ENCODE measurements at places on chromosomes 1 and 21. TPM values are rescaled to one million over a fixed set of nuclear protein-coding genes. Genes with fewer than 3 reads are reported as not detected.
A peak's percentile ranks its signal among the peaks of the same experiment; 100 is the strongest.

Gene ZNF593OS
- not detected for total RNA-seq

Gene LHX8
- total RNA-seq = not detected

Gene ZNF648
- total RNA-seq = not detected

Gene NUDT4B
- total RNA-seq = 0.56 TPM

Gene ADGRB2
- 0.18 TPM for total RNA-seq

Gene MYBPH
- not detected for total RNA-seq

DNA sequence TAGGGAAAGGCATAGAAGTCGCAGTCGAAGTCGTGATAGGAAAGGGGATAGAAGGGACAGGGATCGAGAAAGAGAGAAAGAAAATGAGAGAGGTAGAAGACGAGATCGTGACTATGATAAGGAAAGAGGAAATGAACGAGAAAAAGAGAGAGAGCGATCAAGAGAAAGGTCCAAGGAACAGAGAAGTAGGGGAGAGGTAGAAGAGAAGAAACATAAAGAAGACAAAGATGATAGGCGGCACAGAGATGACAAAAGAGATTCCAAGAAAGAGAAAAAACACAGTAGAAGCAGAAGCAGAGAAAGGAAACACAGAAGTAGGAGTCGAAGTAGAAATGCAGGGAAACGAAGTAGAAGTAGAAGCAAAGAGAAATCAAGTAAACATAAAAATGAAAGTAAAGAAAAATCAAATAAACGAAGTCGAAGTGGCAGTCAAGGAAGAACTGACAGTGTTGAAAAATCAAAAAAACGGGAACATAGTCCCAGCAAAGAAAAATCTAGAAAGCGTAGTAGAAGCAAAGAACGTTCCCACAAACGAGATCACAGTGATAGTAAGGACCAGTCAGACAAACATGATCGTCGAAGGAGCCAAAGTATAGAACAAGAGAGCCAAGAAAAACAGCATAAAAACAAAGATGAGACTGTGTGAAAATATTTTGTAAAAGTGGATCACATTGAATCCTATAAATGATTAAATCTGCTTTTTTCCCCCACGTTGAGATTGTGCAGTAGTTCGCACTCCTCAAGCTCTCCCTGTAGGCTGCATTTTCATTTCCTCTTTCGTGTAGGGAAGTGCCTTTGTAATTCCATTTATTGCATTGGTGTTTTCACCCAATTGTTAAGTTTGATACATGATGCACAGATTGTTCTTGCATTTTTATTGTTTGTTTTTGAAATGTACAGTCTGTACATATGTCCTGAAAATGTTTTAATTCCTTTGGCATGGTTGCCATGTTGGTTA, 7.5 kb downstream of the PRPF38B start:
- no peaks in the 10 kb centered on the region for H3K27me3 ChIP-seq
- H3K27ac ChIP-seq = peak overlapping the region; percentile 64
- DNase-seq = no peak
- H3K4me1 ChIP-seq = peaks cover 46% of the 10 kb centered on the region
- H3K4me3 ChIP-seq = peak overlapping the region; percentile 25

DNA sequence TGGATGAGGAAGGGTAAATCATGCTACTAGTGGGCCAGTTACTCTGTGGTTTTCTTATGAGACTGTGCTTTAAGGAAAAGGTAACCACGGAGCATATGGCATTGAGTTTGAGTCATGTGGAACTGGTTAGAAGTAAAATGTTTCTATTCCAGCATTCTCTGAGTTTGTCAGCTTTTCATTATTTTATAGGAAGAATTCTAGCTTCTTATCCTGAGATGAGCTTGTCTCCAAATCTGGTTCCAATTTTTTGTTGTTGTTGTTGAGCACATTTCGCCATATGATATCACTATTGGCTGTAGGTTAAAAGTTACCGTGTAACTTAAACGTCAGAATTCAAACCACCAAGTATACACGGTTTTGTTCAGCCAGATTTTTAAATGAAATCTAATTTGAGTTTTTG, 69.9 kb downstream of the ATF6 start:
- no peaks in the 10 kb centered on the region for H3K27me3 ChIP-seq
- H3K27ac ChIP-seq = no peak overlapping the region
- peaks cover 39% of the 10 kb centered on the region for H3K36me3 ChIP-seq
- H3K4me3 ChIP-seq = no peak overlapping the region
- H3K4me1 ChIP-seq = peaks cover 2% of the 10 kb centered on the region

DNA sequence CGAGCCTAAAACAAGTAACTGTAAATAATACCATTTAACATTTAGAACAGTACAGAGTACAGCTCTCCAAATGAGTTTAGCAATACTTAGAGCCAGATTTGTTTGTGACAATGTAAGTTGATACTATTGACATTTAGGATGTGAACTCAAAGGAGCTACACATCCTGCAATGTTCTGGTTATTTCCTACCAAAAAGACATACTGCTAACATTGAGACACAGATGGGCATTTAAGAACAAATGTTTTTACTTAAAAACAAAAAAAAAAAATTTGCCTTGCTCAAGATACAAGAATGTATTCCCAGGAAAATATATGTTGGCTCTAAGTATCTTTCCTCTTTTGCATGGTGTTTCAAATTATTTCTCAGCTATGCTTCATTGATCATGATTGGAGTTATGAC, 1464.8 kb upstream of the PRMT6 start:
- no peaks in the 10 kb centered on the region for H3K27me3 ChIP-seq
- DNase-seq = no peak
- no peak overlapping the region for H3K27ac ChIP-seq
- no peaks in the 10 kb centered on the region for H3K4me1 ChIP-seq
- H3K4me3 ChIP-seq = no peak overlapping the region

GRCh38 chr1:197663162-197663953, 111.9 kb downstream of the DENND1B start:
- H3K4me3 ChIP-seq = no peak overlapping the region
- no peak for DNase-seq
- no peaks in the 10 kb centered on the region for H3K36me3 ChIP-seq
- no peaks in the 10 kb centered on the region for H3K27me3 ChIP-seq

DNA sequence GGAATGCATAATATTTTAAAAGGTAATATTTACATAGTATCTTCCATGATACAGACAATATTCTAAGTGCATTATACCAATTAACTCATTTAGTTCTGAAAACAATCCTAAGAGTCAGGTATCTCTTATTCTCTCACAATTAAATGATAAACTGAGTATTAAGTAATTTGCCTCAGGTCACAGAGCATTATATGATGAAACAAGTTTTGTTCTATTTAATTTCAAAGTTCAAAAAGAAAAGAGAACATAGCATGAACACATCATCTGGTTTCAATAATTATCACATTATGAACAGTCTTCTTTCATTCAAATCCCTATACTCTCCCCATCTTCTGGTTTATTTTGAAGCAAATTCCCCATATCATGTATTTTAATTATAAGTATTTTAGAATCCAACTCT, 927.5 kb downstream of the ADGRL2 start:
- no peaks in the 10 kb centered on the region for H3K27me3 ChIP-seq
- H3K4me3 ChIP-seq = no peak overlapping the region
- no peaks in the 10 kb centered on the region for H3K36me3 ChIP-seq
- H3K4me1 ChIP-seq = no peaks in the 10 kb centered on the region

DNA sequence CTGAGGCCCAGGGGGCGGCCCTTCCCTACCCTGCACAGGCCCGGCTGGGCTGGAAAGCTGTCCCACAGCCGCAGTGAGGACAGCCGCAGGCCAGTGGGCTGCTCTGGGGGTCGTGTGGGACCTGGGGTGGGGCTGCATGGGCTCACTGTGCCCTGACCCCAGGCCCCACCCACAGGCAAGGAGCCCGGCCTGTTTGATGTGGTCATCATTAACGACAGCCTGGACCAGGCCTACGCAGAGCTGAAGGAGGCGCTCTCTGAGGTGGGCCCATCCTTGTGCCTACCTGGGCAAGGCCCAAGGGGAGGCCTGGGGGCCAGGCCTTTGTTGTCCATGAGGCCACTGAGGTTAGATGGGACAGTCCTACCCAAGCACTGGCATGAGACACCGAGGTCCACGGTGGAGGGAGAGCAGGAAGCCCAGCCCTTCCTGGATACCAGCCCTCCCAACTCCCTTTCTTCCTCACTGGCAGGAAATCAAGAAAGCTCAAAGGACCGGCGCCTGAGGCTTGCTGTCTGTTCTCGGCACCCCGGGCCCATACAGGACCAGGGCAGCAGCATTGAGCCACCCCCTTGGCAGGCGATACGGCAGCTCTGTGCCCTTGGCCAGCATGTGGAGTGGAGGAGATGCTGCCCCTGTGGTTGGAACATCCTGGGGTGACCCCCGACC, 1.4 kb upstream of the GJC2 start:
- H3K4me3 ChIP-seq = no peak overlapping the region
- no peaks in the 10 kb centered on the region for H3K27me3 ChIP-seq
- H3K36me3 ChIP-seq = peaks cover 1% of the 10 kb centered on the region
- DNase-seq = no peak
- peaks cover 12% of the 10 kb centered on the region for H3K4me1 ChIP-seq

- no peak overlapping the region for H3K27ac ChIP-seq
- H3K27me3 ChIP-seq = no peaks in the 10 kb centered on the region
- no peak overlapping the region for H3K4me3 ChIP-seq
- peaks cover 14% of the 10 kb centered on the region for H3K36me3 ChIP-seq
- H3K4me1 ChIP-seq = peaks cover 69% of the 10 kb centered on the region
Measured at GRCh38 chr1:42311897-42312296, 23.1 kb downstream of the FOXJ3 start.

- H3K4me1 ChIP-seq = peaks cover 13% of the 10 kb centered on the region
- no peak for DNase-seq
Measured at GRCh38 chr1:35461966-35462651, 95.1 kb downstream of the KIAA0319L start.

DNA sequence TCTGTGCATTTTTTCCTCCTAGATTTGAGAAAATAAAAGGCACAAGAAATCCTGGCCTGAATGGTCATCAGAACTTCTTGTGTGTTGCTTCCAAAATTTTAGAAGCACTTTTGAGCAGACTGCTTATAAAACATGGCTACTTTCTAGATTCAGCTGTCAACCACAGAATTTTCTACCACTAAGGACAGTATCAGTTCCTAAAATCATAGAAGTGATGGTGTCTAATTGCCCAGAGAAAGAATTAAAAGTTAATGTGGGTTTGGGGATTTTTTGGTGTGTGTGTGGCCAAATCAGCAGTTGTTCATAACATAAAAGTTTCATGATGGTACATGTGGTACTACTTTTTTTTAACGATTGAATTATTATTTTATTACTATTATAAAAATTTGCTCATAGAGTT, 171.4 kb upstream of the SNX7 start:
- no peak for DNase-seq
- no peaks in the 10 kb centered on the region for H3K4me1 ChIP-seq
- no peaks in the 10 kb centered on the region for H3K36me3 ChIP-seq
- no peak overlapping the region for H3K27ac ChIP-seq

DNA sequence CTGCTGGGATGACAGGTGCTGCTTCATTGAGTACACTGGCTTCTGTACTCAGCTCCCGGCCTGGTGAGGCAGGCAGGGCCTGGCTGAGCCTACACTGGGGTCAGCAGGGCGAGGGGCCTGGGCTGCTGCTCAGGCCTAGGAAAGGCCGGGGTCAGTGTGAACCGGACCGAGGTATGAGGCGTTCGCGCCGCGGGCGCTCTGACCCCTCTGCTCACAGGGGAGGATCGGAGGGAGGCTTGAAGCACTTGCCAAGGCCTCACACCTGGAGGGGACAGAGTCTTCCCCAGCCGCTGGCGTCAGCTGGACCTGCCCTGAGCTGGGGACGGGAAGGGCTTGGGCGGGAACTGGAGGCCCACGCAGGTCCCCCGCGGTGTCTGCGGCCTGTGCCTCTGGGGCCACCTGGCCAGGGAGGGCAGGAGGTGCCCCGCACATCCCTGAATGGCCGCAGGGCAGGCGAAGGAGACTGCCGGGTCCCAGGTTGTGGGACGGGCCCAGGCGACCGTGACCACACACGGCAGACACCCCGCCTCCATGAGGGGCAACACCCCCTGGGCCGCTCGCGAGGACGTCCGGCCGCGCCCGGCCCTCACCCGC, 466 bp downstream of the PEX10 start:
- peaks cover 30% of the 10 kb centered on the region for H3K4me1 ChIP-seq
- H3K36me3 ChIP-seq = peaks cover 12% of the 10 kb centered on the region
- peak overlapping the region; percentile 82 for H3K27ac ChIP-seq
- DNase-seq = no peak
- H3K4me3 ChIP-seq = peak overlapping the region; percentile 89
- no peaks in the 10 kb centered on the region for H3K27me3 ChIP-seq

DNA sequence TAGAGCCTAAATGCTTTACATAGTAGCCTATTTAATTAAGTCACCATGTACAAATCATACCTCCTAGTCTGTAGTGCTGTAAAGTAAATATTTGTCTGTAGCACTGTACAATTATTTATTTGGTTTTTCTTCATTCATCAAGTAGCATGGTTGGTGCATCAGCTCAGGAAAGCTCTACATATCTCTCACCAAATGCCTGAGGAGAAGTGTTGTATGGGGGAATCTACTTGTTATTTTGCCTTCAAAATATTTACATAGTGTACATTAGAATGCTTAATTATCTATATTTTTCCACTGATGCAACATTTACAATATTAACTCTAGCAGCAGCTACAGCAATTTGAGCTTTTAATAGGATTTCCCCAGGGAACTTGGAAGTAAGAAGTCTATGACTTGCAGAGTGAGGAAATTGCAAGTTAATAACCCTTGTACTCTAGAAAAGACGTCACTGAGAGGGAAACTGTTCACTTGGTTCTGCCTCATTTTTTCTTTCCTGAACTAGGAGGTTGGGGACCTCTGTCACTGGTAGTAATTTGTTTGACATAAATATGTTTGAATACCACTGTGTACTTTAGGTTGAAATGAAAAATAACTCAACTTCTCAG, 207.4 kb downstream of the PDE4B start:
- H3K36me3 ChIP-seq = no peaks in the 10 kb centered on the region
- H3K4me1 ChIP-seq = no peaks in the 10 kb centered on the region
- peaks cover 10% of the 10 kb centered on the region for H3K27me3 ChIP-seq

- H3K27me3 ChIP-seq = peaks cover 27% of the 10 kb centered on the region
- H3K27ac ChIP-seq = no peak overlapping the region
- H3K4me1 ChIP-seq = peaks cover 6% of the 10 kb centered on the region
Measured at GRCh38 chr1:245444147-245444828, 289.5 kb downstream of the KIF26B start.

GRCh38 chr1:176752505-176752904, 289.5 kb downstream of the PAPPA2 start:
- DNase-seq = no peak
- H3K4me3 ChIP-seq = no peak overlapping the region
- H3K4me1 ChIP-seq = no peaks in the 10 kb centered on the region
- H3K36me3 ChIP-seq = no peaks in the 10 kb centered on the region
- no peaks in the 10 kb centered on the region for H3K27me3 ChIP-seq

DNA sequence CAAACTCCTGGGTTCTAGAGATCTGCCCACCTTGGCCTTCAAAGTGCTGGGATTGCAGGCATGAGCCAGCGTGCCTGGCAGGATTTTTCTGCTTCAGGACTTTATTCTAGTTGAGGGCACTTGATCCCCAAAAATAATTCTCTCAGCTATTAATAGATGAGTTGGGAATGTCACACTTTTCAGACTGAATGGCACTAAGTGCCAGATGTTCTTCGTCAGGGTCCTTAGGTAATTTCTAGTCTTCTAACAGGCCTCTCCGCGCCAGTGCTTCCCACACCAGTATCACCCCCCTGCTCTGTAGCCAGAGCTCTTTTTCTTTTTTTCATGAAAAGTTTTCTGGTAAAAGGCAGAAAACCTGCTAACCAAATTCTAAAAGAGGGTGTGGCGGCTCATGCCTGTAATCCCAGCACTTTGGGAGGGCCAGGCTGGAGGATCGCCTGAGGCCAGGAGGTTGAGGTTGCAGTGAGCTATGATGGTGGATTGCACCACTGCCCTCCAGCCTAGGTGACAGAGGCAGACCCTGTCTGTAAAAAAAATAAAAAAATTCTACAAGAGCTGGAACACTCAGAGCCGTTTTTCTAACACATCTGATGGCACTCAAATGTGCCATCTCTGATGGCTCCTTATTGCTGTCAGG, 6.1 kb upstream of the SARS1 start:
- DNase-seq = no peak
- H3K36me3 ChIP-seq = no peaks in the 10 kb centered on the region
- H3K4me1 ChIP-seq = no peaks in the 10 kb centered on the region
- H3K4me3 ChIP-seq = no peak overlapping the region
- H3K27ac ChIP-seq = no peak overlapping the region
- H3K27me3 ChIP-seq = no peaks in the 10 kb centered on the region
